Sigmoid colon (tissue), 7 donors: ENCODE measurements at places on chromosomes 1 and 21.

DNA sequence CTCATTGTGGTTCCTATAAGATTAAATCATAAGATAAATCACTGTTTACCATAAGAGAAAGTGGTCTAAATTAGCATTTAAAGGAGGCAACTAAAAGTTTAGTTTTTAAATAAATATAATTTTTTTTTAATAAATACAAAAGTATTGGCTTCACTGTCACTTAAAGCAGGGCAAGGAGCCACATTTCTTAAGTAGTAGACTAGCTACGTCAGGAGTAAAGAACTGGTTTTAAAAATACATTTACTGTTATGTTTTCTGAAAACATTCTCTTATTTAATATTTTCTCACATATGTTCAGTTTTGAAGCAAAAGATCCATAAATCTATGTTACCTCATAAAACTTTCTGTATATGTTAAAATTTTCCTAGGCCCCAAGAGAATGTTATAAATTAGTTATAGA is 2.2 kb downstream of the ANGPTL1 start:
- peaks cover 55% of the 10 kb centered on the region for H3K4me1 ChIP-seq
- H3K27me3 ChIP-seq: no peaks in the 10 kb centered on the region
- peak overlapping the region; percentile 78 for H3K27ac ChIP-seq
- no peak for DNase-seq
- peak overlapping the region; percentile 35 for H3K4me3 ChIP-seq

GRCh38 chr1:35447278-35447677 is 109.9 kb downstream of the KIAA0319L start:
- peaks cover 40% of the 10 kb centered on the region for H3K36me3 ChIP-seq
- H3K27ac ChIP-seq: no peak overlapping the region
- no peak overlapping the region for H3K4me3 ChIP-seq
- no peaks in the 10 kb centered on the region for H3K27me3 ChIP-seq
- H3K4me1 ChIP-seq: peaks cover 11% of the 10 kb centered on the region

DNA sequence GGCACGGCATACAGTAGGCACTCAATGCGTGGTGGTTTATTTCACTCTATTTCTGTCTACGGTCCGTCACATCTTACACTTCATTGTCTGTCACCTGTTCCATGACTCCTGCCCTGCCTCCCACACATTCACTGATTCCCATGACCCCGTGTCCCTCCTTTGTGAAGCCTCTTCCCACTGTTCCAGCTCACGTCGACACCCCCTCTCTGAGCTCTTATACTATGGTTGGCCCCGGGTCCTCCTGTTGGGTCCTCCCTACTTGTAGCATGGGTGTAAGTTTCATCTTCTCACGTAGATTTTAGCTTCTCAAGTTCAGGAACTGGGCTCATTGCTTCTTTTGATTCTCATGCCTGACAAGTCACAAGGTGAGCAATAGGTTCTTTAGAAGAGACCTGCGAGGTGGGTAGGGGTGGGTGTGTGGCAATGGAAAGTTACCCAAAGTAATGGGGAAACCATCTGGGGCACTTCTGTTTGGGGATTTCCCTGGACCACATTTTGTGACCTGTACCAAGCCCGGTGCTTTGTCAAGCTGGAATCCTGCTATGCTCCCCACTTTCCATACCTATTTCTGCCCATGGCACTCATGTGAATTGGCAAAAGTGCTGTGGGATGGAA is 22.1 kb upstream of the IL10 start:
- DNase-seq: no peak
- no peaks in the 10 kb centered on the region for H3K36me3 ChIP-seq
- no peaks in the 10 kb centered on the region for H3K27me3 ChIP-seq
- H3K4me1 ChIP-seq: no peaks in the 10 kb centered on the region
- no peak overlapping the region for H3K4me3 ChIP-seq

- H3K27ac ChIP-seq: no peak overlapping the region
- H3K27me3 ChIP-seq: no peaks in the 10 kb centered on the region
- no peak overlapping the region for H3K4me3 ChIP-seq
- H3K36me3 ChIP-seq: no peaks in the 10 kb centered on the region
- no peak for DNase-seq
Measured at GRCh38 chr1:143699115-143699514, 272.7 kb downstream of the FAM72C start.

DNA sequence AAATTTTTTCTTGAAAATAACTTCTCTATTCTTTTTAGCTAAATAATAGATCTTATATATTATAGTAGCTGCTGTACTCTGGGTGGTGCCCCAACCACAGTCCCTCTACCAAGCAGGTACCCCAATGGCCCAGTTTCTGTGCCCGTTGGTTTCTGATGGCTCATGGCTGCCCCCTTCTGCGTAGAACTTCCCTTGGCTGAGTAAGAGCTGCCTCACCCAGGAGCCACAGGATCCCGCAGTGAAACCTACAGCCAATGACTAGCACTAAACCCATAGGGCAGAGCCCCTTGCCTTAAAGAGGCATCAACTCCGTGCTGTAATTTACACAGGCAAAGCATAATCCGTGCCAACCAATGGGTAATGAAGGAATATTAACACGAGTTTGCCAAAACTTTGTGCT is 247.5 kb downstream of the USH2A start:
- no peaks in the 10 kb centered on the region for H3K27me3 ChIP-seq
- H3K4me1 ChIP-seq: peaks cover 17% of the 10 kb centered on the region
- H3K4me3 ChIP-seq: no peak overlapping the region
- H3K27ac ChIP-seq: no peak overlapping the region
- no peaks in the 10 kb centered on the region for H3K36me3 ChIP-seq
- DNase-seq: no peak

DNA sequence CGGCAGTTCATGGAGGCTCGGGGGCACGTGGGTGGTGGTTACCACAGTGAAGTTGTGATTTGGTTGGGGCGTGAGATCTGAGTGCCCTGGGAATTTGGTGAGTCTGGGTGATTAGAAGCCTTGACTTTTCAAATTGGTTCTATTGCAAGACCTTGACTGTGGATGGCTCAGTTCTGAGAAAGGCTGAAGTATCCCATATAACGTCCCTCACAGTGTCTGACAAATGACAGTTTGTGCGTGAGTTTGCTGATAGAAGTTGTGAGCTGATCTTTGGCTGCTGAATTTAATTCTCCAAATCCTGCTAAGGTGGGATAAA is 549 bp downstream of the MSH4 start:
- no peaks in the 10 kb centered on the region for H3K27me3 ChIP-seq
- no peaks in the 10 kb centered on the region for H3K4me1 ChIP-seq
- no peak for DNase-seq
- peaks cover 37% of the 10 kb centered on the region for H3K36me3 ChIP-seq

- DNase-seq: no peak
- no peaks in the 10 kb centered on the region for H3K4me1 ChIP-seq
- H3K27ac ChIP-seq: no peak overlapping the region
- H3K27me3 ChIP-seq: no peaks in the 10 kb centered on the region
- no peak overlapping the region for H3K4me3 ChIP-seq
Measured at GRCh38 chr1:93734999-93735398, 53.4 kb upstream of the BCAR3 start.

DNA sequence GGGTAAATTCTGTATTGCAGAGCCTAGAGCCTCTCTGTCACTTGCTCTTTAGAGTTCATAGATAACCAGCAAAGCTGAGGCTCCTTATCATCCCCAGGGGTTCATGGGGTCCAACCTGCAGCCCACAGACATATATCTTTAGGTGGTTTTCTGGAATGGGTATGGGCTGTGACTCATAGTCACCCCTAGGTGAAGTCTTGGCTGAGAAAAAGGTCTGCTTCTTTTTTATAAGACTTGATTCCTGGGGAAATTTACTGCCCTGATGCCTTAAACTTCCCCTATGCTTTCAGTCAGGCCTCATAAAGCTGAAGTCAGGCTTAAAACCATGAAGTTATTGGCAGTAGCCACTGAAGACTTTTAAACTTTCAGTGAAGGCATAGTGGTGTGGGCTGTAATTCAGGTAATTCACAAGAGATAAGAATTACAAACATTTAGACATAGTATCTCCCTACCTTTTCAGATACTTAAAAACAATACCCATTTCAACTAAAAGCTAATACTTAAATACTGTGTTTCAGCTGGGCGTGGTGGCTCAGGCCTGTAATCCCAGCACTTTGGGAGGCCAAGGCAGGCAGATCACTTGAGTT is 46.8 kb downstream of the MACO1 start:
- no peaks in the 10 kb centered on the region for H3K36me3 ChIP-seq
- DNase-seq: no peak
- no peaks in the 10 kb centered on the region for H3K27me3 ChIP-seq
- H3K27ac ChIP-seq: no peak overlapping the region
